ENCODE measurements at places on chromosomes 5 and 9. TPM values are rescaled to one million over a fixed set of nuclear protein-coding genes. Genes with fewer than 3 reads are reported as not detected.
A peak's percentile ranks its signal among the peaks of the same experiment; 100 is the strongest.

GRCh38 chr5:8585230-8586018 lies 716.5 kb downstream of the MTRR start:
- H3K27ac ChIP-seq: no peak overlapping the region
- H3K4me1 ChIP-seq: no peaks in the 10 kb centered on the region
- H3K36me3 ChIP-seq: no peaks in the 10 kb centered on the region
- H3K27me3 ChIP-seq: no peaks in the 10 kb centered on the region

DNA sequence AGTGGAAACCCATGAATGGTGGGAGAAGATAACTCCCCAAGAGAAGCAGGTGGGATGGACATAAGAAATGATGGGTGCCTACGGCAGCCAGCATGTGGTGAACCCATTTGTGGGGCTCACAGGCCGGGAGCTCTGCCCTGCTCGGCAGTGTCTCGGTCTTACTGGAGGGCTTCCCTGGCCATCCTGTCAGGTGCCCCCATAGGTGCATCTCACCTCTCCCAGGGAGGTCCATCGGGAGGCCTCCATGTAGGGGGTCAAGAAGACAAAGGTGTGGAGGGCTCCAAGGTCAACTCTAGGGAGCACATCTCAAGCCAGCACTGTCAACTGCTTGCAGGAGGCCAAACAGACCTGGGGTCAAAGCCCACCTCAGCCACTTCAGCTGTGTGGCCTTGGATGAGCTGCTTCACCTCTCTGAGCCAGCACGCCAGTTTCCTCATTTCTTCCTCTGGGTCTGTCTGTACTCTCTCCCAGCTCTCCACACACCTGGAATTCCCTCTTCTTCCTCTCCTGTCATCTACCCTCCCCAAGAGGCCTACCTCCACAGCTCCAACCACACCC lies 10.5 kb upstream of the ADGRD2 start:
- no peaks in the 10 kb centered on the region for H3K4me1 ChIP-seq
- H3K27me3 ChIP-seq: no peaks in the 10 kb centered on the region
- H3K36me3 ChIP-seq: no peaks in the 10 kb centered on the region
- no peak overlapping the region for H3K4me3 ChIP-seq
- H3K27ac ChIP-seq: no peak overlapping the region

- no peaks in the 10 kb centered on the region for H3K27me3 ChIP-seq
- H3K27ac ChIP-seq: no peak overlapping the region
- no peaks in the 10 kb centered on the region for H3K36me3 ChIP-seq
- H3K4me1 ChIP-seq: peaks cover 6% of the 10 kb centered on the region
Observed at GRCh38 chr5:99025298-99026045, 96.7 kb upstream of the CHD1 start.

DNA sequence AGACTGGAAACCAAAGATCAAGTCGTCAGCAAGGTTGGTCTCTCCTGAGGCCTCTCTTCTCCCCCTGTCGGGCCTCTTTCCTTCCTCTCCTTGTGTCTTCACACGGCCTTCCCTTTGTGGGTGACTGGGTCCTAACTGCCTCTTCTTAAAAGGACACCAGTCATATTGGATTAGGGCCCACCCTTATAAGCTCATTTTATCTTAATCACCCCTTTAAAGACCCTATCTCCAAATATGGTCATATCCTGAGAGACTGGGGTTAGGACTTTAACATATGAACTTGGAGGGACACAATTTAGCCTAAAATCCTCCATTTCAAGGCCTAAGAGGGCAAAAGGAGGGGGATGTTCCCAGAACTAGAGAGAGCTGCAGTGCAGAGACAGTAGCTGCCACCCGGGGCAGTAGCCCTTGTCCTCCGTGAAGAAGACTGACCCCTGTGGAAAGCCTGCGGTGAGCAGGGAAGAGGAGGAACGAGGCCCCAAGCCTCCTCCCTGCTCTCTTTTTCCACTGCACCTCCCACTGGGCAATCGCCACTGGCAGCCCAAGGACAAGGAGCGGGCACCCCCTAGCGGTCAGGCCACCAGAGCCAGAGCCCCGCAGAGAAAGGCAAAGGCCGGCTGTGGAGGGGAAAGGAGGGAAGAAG lies 34.9 kb downstream of the CFAP90 start:
- H3K36me3 ChIP-seq: no peaks in the 10 kb centered on the region
- no peak overlapping the region for H3K4me3 ChIP-seq
- peak; percentile 31 for DNase-seq
- no peak overlapping the region for H3K27ac ChIP-seq

GRCh38 chr9:22114956-22115355 lies 105.9 kb upstream of the CDKN2B start:
- no peaks in the 10 kb centered on the region for H3K36me3 ChIP-seq
- no peak overlapping the region for H3K27ac ChIP-seq
- no peaks in the 10 kb centered on the region for H3K27me3 ChIP-seq
- H3K4me3 ChIP-seq: no peak overlapping the region
- H3K4me1 ChIP-seq: peaks cover 5% of the 10 kb centered on the region

- no peak overlapping the region for H3K27ac ChIP-seq
- DNase-seq: no peak
- H3K4me1 ChIP-seq: no peaks in the 10 kb centered on the region
- no peaks in the 10 kb centered on the region for H3K36me3 ChIP-seq
Observed at GRCh38 chr5:180198208-180198607, 10.8 kb downstream of the RASGEF1C start.

- no peaks in the 10 kb centered on the region for H3K36me3 ChIP-seq
- peaks cover 6% of the 10 kb centered on the region for H3K27me3 ChIP-seq
- H3K4me3 ChIP-seq: no peak overlapping the region
Observed at GRCh38 chr5:40223884-40224402, 455.8 kb upstream of the PTGER4 start.

DNA sequence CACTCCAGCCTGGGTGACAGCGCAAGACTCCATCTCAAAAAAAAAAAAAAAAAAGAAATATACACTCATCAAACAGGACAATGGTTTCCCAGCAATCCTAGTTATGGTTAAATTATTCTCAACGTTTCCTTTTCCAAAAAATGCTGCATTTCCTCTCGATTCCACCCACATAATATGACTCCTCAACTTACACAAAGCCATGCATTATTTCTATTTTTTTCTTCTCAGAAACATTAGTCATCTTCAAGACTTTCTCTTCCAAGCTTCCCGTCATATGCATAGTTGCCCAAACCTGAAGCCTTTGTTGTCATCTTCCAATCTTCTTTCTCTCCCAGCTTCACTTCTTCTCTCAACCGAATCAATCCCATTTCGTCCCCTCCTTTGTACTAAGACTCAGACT lies 61.4 kb upstream of the RANBP6 start:
- peaks cover 5% of the 10 kb centered on the region for H3K4me1 ChIP-seq
- no peaks in the 10 kb centered on the region for H3K27me3 ChIP-seq
- H3K36me3 ChIP-seq: no peaks in the 10 kb centered on the region
- no peak overlapping the region for H3K27ac ChIP-seq
- no peak for DNase-seq
- H3K4me3 ChIP-seq: no peak overlapping the region

DNA sequence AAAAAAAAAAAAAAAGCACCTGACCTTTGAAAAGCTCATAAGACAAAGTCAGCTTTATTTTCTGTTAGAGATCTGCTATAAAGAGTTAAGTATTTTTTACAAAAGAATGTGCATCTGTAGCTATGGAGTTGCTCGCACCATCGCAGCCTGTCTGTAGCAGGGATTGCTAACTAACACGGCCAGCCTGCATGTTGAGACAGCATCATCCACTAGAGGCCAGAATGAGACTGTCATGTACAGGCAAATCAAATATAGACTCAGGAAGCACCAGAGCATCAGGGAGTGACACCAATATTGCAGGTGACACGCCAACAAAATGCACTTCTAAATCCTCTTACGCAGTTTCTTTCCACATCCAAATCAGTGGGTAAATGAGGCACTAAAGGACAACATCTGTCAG lies 136.3 kb upstream of the RASEF start:
- DNase-seq: no peak
- no peaks in the 10 kb centered on the region for H3K4me1 ChIP-seq
- no peaks in the 10 kb centered on the region for H3K36me3 ChIP-seq
- H3K27me3 ChIP-seq: no peaks in the 10 kb centered on the region
- H3K4me3 ChIP-seq: no peak overlapping the region

DNA sequence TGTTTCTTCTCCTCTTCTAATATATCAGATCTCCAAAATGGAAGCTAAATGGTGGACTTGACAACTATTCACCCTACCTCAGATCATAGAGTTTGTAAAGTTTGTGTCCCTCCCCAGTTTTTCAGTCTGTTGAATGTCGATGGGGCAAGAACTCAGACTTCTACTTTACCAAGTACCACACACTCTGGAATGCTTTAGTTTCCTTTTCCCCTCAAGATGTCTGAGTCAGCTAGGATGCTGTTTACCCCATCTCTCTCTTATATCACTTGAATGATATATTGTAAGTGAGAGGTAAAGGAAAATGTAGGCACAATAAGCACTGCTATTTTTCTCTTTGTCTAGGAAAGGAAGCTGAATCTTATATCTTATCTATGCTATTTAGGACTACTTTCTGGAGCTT lies 25.9 kb upstream of the TAL2 start:
- no peak for DNase-seq
- H3K4me3 ChIP-seq: no peak overlapping the region
- H3K4me1 ChIP-seq: no peaks in the 10 kb centered on the region
- no peaks in the 10 kb centered on the region for H3K27me3 ChIP-seq

DNA sequence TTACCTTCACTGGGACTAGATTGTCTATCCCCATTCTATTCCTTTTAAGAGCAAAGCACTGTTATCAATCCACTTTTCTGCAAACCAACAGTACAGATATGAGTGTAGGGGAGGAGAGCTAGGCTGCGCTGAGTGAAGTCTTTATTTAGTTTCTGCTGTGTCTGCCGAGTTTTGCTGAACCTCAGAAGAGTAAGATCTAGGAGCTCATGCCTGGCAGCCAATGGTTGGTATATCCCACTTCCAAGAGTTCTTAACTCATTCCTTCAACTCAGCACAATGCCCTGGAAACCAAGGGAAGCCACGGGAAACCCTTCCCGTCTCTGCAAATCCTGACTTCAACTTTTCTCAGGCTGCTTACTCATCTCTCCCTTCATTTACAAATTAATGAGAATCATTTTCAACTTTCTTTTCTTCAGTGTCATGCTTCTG lies 58.0 kb upstream of the JAK2 start:
- no peaks in the 10 kb centered on the region for H3K27me3 ChIP-seq
- H3K4me3 ChIP-seq: no peak overlapping the region
- H3K27ac ChIP-seq: peak overlapping the region; percentile 45
- H3K4me1 ChIP-seq: no peaks in the 10 kb centered on the region

DNA sequence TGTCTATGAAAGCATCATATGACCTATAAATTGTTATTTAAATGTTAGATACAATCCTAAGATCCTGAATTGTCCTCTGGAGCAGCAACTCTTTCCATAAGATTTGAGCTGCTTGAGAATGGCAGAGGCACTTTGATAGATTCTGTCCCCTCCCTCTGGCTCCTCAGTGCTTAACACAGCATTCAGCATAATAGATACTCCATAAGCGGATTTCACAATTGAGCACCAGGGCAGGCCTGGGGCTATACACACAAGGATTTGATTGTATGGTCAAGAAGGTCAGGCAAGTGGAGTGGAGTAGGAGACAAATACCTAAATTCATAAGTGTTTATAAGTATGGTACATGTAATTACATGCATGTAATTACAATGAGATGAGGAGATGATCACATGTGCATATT lies 96.3 kb downstream of the FOXD1 start:
- H3K36me3 ChIP-seq: no peaks in the 10 kb centered on the region
- no peak overlapping the region for H3K27ac ChIP-seq
- no peaks in the 10 kb centered on the region for H3K4me1 ChIP-seq
- no peak overlapping the region for H3K4me3 ChIP-seq

DNA sequence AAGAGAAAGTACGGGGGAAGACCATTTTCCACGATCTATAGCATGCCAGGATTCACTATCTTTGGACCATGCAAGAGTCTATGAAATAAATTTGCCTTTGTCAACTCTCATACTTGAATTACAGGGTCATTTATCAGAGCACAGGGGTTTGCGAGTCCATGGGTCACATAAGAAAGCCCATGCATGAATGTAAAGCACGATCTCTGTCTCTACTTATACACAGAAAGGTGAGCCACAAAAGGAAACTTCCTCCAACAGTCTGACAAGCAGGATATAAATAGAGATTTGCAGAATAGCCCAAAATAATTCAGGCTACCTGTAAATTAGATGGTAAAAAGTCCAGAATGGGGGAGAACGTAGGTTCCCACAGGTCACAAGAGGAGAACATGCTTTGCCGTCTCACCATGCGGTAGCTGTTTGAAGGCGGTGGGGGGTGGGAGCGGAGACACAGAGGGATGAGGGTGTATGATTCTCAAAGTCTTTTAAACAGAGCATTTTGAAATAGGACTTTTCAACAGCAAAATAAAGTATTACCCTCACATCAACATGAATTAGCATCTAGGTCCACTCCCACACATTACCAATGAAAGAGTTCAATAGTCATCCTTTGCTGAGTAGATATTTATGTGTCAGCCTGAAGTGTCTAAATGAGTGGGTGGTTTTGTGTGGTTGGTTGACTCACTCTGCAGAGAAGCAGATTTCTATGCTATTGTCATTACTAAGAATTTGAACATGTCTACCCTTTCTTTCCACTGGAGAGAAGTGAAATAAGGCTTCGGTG lies 279.7 kb downstream of the EBF1 start:
- H3K36me3 ChIP-seq: no peaks in the 10 kb centered on the region
- peaks cover 8% of the 10 kb centered on the region for H3K4me1 ChIP-seq
- H3K27ac ChIP-seq: no peak overlapping the region

DNA sequence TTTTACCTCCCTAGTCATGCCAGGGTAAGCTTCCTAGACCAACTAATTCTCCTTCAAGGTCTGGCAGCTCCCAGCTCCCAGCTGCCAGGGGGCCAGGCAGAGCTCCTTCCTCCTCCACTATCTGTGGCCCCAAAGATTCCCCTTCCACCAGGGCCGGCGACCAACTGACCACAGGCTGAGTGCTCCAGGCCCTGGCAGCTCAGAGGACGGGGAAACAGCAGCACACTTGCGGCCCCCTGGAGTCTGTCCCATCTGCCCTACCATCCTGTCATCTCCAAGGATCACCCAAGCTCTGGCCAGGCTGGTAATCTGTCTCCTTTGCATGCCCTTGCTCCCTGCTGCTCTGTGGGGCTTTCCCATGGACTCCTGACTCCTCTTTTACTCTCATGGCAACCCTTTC lies 31.2 kb upstream of the BASP1 start:
- no peaks in the 10 kb centered on the region for H3K36me3 ChIP-seq
- no peaks in the 10 kb centered on the region for H3K27me3 ChIP-seq
- no peak for DNase-seq
- H3K27ac ChIP-seq: no peak overlapping the region

DNA sequence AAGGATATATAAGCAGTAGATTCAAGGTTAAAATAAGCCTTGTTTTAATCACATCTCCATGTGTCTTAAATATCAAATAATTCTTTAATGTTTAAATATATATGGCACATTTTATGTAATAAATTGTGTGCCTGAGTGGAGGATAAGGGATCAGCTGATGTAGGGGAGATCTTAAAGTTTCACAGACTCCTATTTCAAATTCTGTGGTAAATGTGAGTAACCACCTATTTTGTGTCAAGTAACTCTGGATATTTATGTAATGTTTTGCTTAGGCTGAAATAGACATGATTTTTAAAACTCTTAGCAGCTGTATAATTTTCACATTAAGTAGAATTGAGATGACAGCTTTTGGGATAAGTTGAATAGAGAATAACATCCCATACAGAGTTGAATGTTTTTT lies 41.3 kb upstream of the ITGA2 start:
- H3K36me3 ChIP-seq: no peaks in the 10 kb centered on the region
- H3K27me3 ChIP-seq: no peaks in the 10 kb centered on the region
- peaks cover 3% of the 10 kb centered on the region for H3K4me1 ChIP-seq
- H3K4me3 ChIP-seq: no peak overlapping the region
- H3K27ac ChIP-seq: no peak overlapping the region
- DNase-seq: no peak

PCDHGA10 gene
- polyA plus RNA-seq: 0.07 TPM
